ENCODE measurements at places on chromosomes 1 and 21. TPM values are rescaled to one million over a fixed set of nuclear protein-coding genes. Genes with fewer than 3 reads are reported as not detected.

- H3K4me3 ChIP-seq, result no peak overlapping the region
- H3K27ac ChIP-seq, result peak overlapping the region; percentile 6
- no peak for DNase-seq
- H3K36me3 ChIP-seq, result peaks cover 76% of the 10 kb centered on the region
- no peaks in the 10 kb centered on the region for H3K27me3 ChIP-seq
Measured at GRCh38 chr1:209617047-209617673, 33.6 kb downstream of the CAMK1G start.

DNA sequence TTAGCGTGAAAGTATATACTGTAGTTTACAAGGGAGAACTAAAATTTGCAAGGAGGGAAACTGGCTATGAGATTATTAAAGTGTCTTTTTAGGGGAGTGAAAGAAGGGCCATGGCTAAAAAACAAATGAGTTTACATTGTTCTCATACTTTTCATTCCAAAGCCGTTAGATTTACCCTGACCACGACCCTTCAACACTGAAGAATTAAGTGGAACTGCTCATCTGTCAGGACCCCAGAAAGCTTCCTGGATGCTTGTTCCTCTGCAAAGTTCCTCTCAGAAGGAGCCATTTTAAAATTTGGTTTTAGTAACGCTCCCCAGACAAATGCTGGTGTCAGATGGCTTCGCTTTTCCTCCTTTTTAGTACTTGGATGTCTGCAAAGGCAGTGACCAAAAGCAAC is 82.7 kb upstream of the ZBTB18 start:
- no peak overlapping the region for H3K27ac ChIP-seq
- no peaks in the 10 kb centered on the region for H3K36me3 ChIP-seq
- H3K27me3 ChIP-seq, result peaks cover 18% of the 10 kb centered on the region
- H3K4me3 ChIP-seq, result no peak overlapping the region
- peaks cover 11% of the 10 kb centered on the region for H3K4me1 ChIP-seq

The KIF2C gene
- total RNA-seq, result 67.6 TPM

The RAP1GAP gene
- total RNA-seq, result 26.8 TPM

GRCh38 chr1:247360116-247360898 is 28.6 kb upstream of the ZNF496 start:
- no peaks in the 10 kb centered on the region for H3K4me1 ChIP-seq
- no peak overlapping the region for H3K4me3 ChIP-seq
- DNase-seq, result no peak
- no peaks in the 10 kb centered on the region for H3K36me3 ChIP-seq

GRCh38 chr1:12669529-12670068 is 25.7 kb downstream of the AADACL4 start:
- H3K36me3 ChIP-seq, result no peaks in the 10 kb centered on the region
- no peaks in the 10 kb centered on the region for H3K4me1 ChIP-seq
- no peak overlapping the region for H3K4me3 ChIP-seq
- peaks cover 37% of the 10 kb centered on the region for H3K27me3 ChIP-seq

GRCh38 chr1:34763142-34763781 is 3.7 kb downstream of the GJB4 start:
- peak; percentile 53 for DNase-seq
- peaks cover 31% of the 10 kb centered on the region for H3K4me1 ChIP-seq
- H3K36me3 ChIP-seq, result peaks cover 10% of the 10 kb centered on the region
- no peaks in the 10 kb centered on the region for H3K27me3 ChIP-seq
- no peak overlapping the region for H3K27ac ChIP-seq
- H3K4me3 ChIP-seq, result peak overlapping the region; percentile 37

The SH3D21 gene
- total RNA-seq, result 13.2 TPM

The EXTL1 gene
- not detected for total RNA-seq

GRCh38 chr1:176876966-176877515 is 287.5 kb downstream of the ASTN1 start:
- no peaks in the 10 kb centered on the region for H3K36me3 ChIP-seq
- H3K4me3 ChIP-seq, result no peak overlapping the region
- no peaks in the 10 kb centered on the region for H3K4me1 ChIP-seq
- DNase-seq, result no peak
- no peak overlapping the region for H3K27ac ChIP-seq

Data from Calu3 (cell line).